AML-193 (cell line): ENCODE measurements at places on chromosomes 2 and 18.

- DNase-seq, result no peak
Measured at GRCh38 chr18:51480407-51481261, 283.2 kb upstream of the MEX3C start.

DNA sequence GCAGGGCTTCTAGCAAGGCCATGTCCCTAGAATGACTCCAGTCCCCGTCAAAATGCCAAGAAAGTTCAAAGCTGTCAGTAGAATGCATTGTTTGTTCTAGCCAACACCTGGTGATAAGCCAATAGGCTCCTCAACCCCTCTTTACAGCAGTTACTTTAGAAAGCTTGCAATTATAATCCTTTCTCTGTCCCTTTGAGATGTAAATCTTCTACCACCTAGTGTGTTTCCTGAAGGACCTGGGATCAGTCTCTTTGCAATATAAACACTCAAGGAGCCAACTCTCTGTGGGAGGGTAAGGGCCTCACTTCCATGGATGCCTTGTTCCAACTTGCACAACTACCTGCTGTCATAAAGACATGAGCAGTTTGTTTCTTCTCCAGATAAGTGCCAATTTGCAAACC lies 301.8 kb downstream of the NBAS start:
- DNase-seq, result no peak

DNA sequence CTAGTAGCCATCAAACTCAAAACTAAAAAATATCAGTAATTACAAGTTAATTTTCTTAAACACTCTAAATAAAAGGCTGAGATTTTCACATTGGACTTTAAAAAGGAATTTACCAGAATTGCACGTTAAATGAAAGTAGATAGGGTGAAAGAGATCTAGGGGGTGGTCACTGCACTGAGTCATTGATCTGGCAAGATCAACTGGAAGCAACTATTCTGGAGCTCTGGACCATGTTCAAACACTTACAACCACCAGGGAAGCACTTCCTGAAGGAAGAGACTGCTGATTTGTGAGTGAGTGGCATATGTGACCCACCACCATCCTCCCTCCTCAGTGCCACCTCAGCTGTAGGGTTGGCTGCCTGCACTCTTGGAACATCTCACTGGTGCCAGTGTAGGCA lies 111.8 kb downstream of the UGGT1 start:
- DNase-seq, result no peak

DNA sequence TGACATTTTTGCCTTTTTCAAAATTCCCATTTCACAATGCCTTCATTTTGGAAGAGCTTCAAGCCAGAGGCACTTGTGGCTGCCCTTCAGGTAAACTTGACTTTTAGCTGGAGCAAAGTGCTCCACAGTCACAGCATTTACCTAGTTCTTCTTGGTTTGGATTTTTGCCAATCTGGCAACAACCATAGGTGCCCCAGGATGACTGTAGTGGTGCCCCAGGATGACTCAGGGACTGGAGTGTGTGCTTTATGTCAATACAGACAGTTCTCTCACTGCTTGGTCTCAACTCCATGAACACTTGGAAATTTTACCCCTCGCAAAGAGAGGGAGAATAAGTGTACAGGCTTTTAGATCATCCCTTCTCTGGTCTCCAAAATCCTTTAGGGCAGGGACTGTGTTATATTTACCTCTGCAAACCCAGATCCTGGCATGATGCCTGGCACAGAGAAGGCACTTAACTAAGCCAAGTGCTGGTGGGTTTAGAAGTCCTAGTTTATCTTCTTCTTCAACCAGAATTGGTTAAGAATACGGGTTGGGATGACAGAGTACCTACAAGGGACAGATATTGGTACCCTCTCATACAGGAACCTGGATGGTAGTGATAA lies 15.3 kb upstream of the PTPN4 start:
- no peak for DNase-seq

DNA sequence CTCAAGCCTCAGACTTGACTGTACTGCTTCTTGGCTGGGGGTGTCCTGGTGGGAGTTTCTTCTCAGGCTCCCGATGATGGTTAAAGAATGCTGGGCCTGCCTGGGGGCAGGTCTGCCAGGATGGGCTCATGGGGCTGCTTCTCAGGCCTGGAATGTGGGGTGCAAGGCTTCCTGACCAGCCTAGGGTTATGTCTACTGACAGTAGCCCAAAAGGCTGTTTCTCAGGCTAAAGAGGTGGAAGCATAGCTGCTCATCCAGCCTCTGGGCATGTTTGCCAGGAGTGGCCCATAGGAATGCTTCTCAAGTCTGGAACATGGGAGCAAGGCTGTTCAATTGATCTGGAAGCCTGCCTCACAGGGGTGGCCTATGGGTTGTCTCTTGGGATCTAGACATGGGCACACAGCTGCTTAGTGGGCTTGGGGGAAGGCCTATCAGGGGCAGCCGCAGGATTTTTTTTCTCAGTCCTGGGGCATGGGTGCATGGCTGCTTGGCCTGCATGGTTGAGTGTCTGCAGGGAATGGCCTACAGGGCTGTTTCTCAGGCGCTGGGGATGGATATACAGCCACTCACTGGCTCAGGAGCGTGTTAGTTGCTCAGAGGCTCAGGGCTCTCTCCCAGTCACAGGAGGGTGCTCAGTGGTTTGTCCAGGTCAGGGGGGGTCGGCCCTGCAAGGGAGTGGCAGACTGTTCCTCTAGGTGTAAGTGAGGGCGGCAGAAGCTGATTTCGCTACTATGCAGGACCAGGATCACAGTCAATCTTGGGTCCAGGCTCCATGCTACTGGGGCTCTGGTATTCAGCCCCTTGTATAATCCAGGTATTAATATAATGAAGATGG lies 617.3 kb upstream of the REG3G start:
- DNase-seq, result no peak

DNA sequence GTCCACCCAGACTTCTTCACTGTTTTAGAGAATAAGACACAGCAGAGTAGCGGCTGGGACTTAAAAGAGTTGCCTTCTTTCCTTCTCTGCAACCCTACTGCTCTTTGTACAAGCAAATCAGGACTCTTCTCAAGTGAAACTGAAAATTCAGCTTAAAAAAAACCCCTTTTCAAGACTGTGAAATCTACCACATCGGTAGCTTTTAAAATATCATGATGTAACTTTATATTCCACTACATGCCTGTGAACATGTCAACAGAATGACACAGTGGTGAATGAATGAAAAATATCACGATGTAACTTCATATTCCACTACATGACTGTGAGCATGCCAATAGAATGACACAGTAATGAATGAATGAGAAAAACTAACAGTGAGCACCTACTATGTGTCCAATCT lies 53.4 kb downstream of the TCF4 start:
- no peak for DNase-seq

DNA sequence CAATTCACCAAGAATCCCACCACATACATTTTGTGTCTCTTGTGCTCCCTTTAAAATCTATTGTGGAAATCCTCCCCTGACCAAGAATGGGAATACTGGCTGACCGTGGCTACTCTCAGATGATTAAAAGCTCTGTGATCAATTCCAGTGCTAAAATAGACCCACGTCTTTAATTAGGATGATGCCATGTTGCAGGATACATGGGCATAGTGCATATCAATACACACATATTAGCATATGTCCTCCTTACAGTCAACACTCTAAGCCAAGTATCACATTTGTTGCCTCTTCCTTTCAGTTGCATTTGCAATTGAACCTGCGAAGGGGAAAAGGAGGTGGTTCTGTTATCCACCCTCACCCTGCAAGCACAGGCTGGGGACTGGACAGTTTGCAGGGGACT lies 41.8 kb downstream of the SPP2 start:
- no peak for DNase-seq

- DNase-seq, result no peak
Measured at GRCh38 chr2:21655136-21655535, 531.4 kb downstream of the TDRD15 start.

GRCh38 chr2:197128897-197129296 lies 181.7 kb downstream of the ANKRD44 start:
- DNase-seq, result no peak

DNA sequence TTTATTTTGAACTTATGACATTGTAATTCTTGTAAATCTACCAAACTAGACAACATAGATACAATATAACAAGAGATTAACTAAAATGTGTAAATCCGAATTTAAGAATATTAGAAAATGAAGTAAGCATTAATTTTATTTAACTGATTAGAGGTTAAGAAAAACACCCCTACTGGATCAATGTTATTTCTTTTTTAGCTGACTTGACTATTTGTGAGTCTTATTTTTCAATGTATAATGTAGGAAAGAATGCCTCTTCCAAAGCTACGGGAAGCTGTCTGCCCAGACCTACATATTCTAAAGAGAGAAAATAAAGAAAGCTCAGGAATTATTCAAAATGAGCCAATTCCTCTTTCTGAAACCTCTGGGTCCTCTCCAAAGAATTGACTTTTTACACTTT lies 490.8 kb upstream of the CDH7 start:
- no peak for DNase-seq

DNA sequence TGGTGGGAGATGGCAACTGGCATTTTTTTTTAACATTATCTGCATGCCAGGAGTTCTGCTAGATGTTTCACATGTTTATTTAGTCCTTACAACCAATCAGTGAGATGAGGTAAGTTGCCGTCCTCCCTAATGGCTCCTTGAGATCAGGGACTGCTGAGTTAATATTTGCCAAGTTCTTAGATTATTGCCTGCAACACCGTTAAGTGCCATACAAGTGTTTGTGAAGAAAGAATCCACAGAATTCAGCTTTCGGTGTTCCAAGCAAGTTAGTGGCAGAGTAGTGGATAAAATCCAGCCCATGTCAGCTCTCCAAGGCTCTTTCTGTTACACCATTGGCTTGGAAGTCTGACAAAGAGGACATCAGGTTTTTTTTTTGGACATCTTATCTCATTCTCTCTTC lies 95.9 kb downstream of the C1QL2 start:
- no peak for DNase-seq

DNA sequence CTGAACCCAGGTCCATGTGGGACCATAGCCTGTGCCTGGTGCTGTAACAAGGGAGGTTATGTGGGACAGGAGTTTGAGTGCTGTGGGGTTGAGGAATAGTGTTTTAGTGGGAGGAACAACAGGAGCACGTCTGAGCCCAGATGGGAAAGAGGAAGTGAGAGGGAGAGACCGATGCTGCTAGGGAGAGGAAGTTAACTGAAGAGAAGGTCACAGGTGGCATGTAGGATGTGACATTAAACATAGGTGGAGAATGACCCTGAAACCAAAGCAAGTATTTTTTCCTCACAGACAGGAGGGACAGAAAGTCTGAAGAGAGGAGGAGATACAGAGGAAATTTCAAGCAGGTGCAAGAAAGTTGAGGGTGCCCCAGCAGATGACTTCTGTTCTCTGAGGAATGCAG lies 87.8 kb downstream of the ACOXL start:
- peak; percentile 29 for DNase-seq

GRCh38 chr2:235836491-235836911 lies 331.7 kb downstream of the GBX2 start:
- no peak for DNase-seq

DNA sequence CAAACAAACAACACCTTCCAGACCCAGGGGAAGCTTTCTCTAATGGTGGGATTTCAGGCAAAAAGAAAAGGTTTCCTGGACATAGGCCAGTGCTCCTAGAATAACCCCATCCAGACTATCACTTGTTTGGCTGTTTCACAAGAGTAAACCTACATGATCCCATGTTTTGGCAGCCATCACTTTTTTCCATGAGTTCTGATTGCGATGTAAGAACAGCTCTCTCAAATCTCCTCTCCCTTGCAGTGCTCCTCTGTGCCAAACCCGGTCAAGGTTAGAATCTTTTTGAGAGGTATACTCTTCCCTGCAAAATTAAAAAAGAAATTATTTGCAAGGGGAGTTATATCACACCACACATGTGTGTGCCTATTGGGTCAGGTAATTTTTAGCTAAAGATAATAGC lies 11.9 kb downstream of the GRP start:
- no peak for DNase-seq

- DNase-seq, result no peak
Measured at GRCh38 chr2:20150110-20150706, 74.7 kb downstream of the SDC1 start.

- no peak for DNase-seq
Measured at GRCh38 chr2:85215081-85215447, 81.9 kb downstream of the TCF7L1 start.
